CD4-positive, alpha-beta memory T cell (primary cell): ENCODE measurements at places on chromosomes 12 and 14. TPM values are rescaled to one million over a fixed set of nuclear protein-coding genes. Genes with fewer than 3 reads are reported as not detected.

DNA sequence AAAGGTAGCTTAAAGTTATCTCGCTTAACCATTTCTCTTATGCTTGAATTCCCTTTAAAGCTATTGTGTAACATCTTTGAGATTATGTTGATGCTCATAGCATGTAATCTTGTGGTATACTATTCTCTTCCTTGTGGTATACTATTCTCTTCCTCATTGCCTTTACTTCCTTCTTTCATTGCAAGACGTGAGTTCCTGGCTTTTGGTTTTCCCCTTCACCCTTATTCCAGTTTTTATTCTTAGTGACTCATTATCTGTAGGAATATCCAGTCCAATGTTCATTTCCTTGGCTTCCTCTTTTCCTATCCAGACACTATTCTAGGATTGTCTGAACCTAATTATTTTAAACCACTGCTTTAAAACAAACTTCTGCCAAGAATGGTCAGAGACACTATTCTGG, 564.0 kb downstream of the CCER1 start:
- no peak for DNase-seq

GRCh38 chr14:104725772-104726548, 1.9 kb downstream of the ADSS1 start:
- no peak for DNase-seq

GRCh38 chr12:130617219-130617618, 98.9 kb downstream of the RIMBP2 start:
- no peak for DNase-seq

GRCh38 chr14:105384605-105385321, 13.6 kb upstream of the TEX22 start:
- DNase-seq: no peak

DNA sequence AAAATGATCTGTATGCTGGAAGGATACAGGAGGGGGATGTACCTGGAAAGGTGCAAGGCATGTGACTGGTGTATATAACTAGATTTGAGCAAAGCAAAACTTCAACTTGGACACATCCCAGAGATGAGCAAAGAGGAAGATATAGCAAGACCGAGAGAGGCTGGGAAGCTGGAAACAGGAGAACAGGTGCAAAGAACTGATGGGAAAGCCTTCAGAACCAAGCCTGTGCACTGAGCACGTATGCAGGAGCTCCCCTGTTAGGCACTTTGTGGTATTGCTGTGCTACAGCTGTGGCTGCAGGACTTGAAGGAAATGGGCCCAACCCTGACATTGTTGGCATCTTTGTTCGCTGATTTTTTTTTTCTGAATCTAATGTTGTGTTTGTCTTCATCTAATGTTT, 120.7 kb upstream of the PWP1 start:
- no peak for DNase-seq

DNA sequence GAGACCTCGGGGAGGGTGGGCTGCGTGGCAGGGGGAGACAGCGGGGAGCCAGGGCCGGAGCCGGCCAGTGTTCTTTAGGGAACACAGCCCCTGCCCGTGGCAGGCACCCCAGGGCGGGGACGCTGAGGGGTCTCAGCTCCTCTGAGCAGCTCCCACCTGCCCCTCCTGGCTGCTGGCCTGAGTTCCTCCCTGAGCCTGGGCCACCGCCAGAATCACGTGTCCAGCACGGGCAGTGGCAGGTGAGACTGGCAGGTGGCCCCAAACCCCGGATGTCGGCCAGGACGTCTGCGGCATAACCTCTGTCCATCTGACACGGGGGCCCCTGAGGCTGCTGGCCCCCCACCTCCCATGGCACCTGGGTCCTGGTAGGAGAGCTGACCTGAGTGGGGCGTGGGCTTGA, 25.1 kb downstream of the NOC4L start:
- DNase-seq: no peak

DNA sequence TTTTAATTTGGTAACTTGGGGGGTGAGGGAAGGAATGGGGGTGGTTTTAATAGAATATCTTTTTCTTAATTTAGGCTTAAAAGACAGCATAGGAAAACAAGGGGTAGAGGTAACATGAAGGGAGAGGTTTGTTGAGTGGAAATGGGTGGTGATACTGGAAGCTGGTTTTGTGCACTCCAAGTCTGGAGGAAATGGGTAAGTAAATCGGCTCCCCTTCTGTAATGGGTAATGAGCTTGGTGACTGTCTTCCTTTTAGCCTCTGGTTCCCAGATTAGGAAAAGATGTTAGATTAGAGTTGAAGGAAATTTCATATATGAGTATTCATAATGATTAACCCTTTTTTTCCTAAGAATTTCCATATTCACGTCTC, 122.1 kb downstream of the SRGAP1 start:
- no peak for DNase-seq

DNA sequence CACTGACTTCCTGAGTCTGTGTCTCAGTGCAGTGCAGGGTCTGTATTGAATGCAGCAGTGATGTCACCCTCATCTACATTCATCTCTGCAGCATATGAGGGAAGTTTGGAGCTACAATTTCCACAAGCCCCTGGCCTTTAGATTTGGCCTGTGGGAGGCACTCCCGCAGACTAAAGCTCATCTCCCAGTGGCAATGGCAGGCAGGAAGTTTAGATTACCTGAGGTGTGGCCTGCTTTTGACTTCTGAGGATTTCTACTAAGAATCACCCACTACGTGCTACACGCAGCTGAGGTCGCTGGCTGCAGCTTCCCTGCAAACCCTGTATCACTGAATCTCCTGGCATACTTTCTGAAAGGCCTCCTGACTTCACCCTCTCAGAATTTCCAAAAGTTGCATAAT, 202.2 kb upstream of the PRKD1 start:
- no peak for DNase-seq

Gene AMN1
- polyA plus RNA-seq: 14.4 TPM

Gene PPM1H
- not detected for polyA plus RNA-seq

Gene DGKA
- 493 TPM for polyA plus RNA-seq

Gene OTX2
- polyA plus RNA-seq: not detected

Gene ACOT6
- not detected for polyA plus RNA-seq
